Right ventricle myocardium superior (tissue), 1 donor: ENCODE measurements at places on chromosomes 16 and 17. TPM values are rescaled to one million over a fixed set of nuclear protein-coding genes. Genes with fewer than 3 reads are reported as not detected.

Gene PRSS8
- not detected for total RNA-seq

Gene HSD11B2
- total RNA-seq = 0.89 TPM

Gene ADAD2
- total RNA-seq = 0.65 TPM

Gene SP6
- total RNA-seq = 0.08 TPM

Gene B4GALNT2
- not detected for total RNA-seq

Gene MSI2
- total RNA-seq = 110 TPM

Gene HBA1
- total RNA-seq = 110 TPM

Gene SPSB3
- 37.5 TPM for total RNA-seq

Gene RDM1
- total RNA-seq = not detected

Gene RNF227
- total RNA-seq = 0.78 TPM

Gene GUCY2D
- not detected for total RNA-seq

Gene SCGB1C2
- not detected for total RNA-seq

Gene CYB561
- total RNA-seq = 18.9 TPM

GRCh38 chr17:545156-545555 is 169.5 kb downstream of the VPS53 start:
- no peak for DNase-seq

DNA sequence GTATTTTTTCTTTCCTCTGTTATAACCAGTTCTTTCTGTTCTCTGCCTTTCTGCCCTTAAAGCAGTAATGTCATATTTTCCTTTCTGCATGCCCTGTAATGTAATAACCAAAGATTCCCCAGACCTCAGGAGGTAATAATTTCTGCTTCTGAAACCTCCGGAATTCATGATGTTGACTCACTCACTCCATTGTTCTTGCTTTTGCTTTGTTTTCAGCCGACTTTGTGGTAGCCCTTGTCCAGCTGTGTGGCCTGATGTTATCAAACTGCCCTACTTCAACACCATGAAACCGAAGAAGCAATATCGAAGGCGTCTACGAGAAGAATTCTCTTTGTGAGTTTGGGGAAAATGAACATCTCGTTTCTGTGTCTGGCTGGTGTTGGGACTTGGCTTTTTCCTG is 55.9 kb downstream of the CDK12 start:
- no peak for DNase-seq

DNA sequence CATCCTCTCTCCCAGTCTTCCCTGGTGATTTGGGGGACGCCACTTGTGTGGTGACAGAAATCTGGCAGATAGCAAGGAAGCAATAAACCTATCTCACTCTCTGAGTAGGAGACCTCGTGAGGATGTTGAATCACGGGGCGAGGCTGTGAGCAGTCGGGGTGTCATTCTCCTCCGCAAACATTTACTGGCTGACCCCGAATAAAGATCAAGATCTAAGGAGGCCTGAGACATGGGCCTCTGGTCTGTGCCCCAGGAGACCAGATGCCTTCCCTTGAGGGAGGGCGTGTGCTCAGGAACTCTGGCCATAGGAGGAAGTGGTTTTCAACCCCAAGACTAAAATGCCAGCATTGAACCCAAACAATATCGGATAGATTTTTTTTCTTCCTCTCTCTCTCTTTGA is 53.1 kb downstream of the FOXL1 start:
- DNase-seq = no peak

GRCh38 chr17:34275881-34276280 is 5.9 kb downstream of the CCL7 start:
- DNase-seq = no peak

- DNase-seq = peak; percentile 69
These were observed 30.9 kb downstream of the DCAKD start for GRCh38 chr17:45020354-45021138.

- no peak for DNase-seq
These were observed 7.5 kb downstream of the EIF1 start for GRCh38 chr17:41695954-41696757.

DNA sequence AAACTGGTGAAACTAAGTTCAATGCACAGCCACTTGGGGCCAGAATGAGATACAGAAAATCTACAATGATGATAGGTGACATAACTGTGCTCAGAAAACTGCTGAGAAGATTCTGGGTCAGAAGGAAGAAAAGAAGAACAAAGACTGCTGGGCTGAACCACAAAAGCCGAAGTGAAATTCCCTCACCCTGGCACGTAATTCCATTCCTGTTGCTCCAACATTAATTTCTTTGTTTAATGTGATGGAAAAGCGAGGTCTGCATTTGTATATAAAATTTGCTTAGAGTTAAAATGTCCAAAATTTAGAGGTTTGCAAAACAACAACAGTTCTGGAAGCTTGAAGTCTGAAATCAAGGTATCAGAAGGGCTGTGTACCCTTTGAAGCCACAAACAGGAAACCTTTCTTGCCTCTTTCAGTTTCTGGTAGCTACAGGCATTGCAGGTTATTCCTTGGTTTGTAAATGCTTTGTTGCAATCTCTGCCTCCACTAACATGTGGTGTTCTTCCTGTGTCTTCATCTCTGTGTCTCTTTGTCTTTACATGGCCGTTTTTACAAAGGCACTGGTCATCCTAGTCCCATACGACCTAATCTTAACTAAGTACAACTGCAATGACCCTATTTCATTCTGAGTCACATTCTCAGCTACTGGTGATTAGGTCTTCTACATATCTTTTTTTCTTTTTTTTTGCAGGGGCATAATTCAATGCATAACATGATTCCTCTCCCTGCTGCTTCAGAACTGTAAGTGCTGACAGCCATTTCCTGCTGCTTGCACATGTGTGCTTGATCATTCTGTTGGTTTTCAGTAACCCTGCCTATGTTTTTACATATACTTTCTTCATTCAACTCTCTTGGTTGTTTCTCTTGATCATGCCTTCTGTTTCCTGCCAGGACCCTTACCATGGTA is 603.0 kb upstream of the CDH8 start:
- DNase-seq = no peak

GRCh38 chr16:88769617-88770460 is 15.2 kb downstream of the PIEZO1 start:
- no peak for DNase-seq

GRCh38 chr17:50890675-50891516 is 24.7 kb upstream of the TOB1 start:
- peak; percentile 6 for DNase-seq

GRCh38 chr16:7270823-7271222 is 61.8 kb upstream of the RBFOX1 start:
- DNase-seq = no peak

GRCh38 chr17:67403065-67403464 is 26.0 kb downstream of the PITPNC1 start:
- no peak for DNase-seq

- peak; percentile 70 for DNase-seq
These were observed 56.0 kb downstream of the TNFRSF13B start for GRCh38 chr17:16915752-16916556.

- DNase-seq = no peak
These were observed 106.3 kb downstream of the C16orf95 start for GRCh38 chr16:87210894-87211293.

- no peak for DNase-seq
These were observed 12.9 kb upstream of the CACNG4 start for GRCh38 chr17:66951605-66951953.

GRCh38 chr17:79808763-79809529 is 12.1 kb upstream of the CBX8 start:
- DNase-seq = no peak

DNA sequence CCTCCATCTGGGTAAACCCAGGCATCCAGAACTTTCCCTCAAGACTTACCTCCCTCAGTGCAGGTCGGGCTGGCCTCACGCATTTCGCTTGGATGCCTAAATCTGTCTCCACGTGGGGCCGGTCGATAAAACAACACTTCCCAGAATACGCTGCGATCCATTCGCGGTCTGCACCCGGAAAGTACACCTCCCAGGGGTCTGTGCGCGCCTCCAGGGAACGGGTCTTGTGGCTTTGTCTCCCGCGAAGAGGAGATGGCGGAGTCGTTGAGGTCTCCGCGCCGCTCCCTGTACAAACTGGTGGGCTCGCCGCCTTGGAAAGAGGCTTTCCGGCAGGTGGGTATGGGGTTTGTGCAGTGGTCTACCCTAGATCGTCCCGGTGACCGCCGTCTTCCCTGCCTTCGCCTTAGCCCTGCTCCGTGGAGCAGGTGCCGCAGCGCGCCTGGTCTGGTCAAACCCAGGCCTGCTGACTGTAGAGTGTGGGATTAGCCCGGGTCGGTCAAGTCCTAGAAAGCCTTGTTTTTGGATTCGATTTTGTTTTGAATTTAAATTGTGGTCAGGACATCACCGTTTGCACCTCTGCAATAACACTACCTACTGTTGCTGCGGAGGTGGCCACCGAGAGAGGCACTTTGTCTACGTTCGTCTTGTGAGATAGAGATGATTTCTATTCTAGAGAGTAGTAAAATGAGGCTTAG is at the start of gene RPAIN:
TSS of gene RPAIN (plus strand) at position 224 of the 695 bp plus-strand sequence. CDS start at position 253, 29 bp downstream.
- DNase-seq = peak; percentile 93

DNA sequence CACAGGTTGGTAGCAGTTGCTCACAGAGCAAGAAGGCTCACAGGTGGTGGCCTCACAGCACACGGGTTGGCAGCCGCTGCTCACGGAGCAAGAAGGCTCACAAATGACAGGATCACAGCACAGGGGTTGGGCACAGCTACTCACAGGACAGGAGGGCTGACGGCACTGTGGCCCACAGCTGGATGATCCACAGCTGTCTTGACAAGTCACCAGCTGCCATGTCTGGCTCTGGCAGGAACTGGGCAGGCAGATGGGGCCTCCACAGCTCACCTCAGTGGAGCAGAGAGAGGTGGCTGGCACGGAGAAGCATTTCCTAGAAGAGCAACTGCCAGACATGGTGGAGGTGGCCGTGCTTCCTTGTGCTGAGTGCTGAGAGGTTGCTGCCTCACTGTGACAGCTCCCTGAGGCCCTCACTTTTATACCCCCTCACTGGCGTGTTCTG is at the start of gene KRTAP16-1:
TSS of gene KRTAP16-1 (minus strand) at position 392 of the 442 bp plus-strand sequence. CDS start at position 336, 56 bp downstream.
- no peak for DNase-seq

DNA sequence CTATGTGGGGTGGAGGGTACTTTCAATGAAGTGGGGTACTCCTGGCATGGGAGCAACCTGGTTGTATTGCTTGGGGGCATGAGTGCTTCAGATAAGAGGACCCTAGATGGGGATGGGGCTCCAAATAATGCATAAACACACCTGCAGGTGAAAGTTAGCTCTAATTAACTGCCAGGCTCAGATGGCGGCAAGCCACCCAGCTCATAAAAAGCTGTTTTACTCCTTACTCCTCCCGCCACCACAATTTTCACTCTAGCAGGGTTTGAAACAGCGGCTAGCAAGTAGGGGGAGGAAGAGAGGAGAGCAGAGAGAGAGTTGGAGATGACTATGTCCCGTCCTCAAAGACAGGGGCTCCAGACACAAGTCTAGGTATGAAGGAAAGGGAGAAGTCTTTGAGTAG is 117.7 kb upstream of the WSCD1 start:
- DNase-seq = no peak

- DNase-seq = no peak
These were observed 7.8 kb downstream of the CES3 start for GRCh38 chr16:66968847-66969246.

DNA sequence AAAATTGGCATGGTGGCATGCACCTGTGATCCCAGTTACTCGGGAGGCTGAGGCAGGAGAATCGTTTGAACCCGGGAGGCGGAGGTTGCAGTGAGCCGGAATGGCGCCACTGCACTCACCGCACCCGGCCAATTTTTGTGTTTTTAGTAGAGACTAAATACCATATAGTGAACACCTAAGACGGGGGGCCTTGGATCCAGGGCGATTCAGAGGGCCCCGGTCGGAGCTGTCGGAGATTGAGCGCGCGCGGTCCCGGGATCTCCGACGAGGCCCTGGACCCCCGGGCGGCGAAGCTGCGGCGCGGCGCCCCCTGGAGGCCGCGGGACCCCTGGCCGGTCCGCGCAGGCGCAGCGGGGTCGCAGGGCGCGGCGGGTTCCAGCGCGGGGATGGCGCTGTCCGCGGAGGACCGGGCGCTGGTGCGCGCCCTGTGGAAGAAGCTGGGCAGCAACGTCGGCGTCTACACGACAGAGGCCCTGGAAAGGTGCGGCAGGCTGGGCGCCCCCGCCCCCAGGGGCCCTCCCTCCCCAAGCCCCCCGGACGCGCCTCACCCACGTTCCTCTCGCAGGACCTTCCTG is at the start of gene HBQ1:
TSS of gene HBQ1 (plus strand) at position 359 of the 575 bp plus-strand sequence. CDS start at position 387, 28 bp downstream.
- no peak for DNase-seq

- no peak for DNase-seq
These were observed 12.4 kb downstream of the RAP1GAP2 start for GRCh38 chr17:2808367-2809335.
